Neuronal stem cell (in vitro differentiated cells): ENCODE measurements at places on chromosomes 4 and X.

DNA sequence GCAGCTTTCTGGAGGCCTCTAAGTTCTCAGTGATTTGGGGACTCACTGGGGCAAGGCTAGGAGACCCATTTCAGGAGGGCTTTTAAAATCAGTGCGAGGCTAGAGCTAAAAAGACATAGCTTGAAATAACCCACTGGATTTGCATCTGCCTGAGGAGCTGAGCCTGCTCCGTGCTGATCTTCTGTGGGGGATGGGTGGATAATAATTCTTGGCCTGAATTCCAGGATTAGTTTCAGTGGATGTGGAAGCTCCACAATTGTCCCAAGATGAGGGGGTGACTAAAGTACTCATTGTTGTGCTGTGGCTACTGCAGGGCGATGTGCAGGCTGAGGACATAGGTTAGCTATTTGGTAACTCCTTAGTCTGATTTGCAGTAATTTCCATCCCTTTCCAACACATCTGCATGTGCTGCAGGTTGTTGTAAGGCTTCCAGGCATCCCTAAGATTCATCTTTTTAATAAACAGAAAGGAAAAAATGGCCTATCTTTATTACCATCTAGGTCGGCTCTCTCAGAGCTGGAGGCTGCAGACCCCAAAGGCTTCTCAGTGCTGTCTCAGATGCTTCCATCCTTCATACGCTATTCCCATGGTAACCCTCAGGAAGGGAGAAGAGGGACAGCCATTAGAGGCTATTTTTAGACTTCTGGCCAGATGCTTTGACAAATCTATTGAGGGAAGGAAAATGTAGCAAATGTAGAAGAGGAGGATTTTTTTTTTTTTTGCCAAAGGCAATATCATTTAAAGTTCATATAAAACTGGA lies 63.4 kb downstream of the GRXCR1 start:
- DNase-seq = no peak

GRCh38 chr4:152098365-152099060 lies 337.7 kb upstream of the GATB start:
- DNase-seq = no peak

- no peak for DNase-seq
Measured at GRCh38 chr4:30822911-30823551, 102.9 kb downstream of the PCDH7 start.

GRCh38 chrX:68901519-68901918 lies 72.7 kb downstream of the EFNB1 start:
- no peak for DNase-seq

GRCh38 chrX:101986586-101986985 lies 54.8 kb upstream of the ZMAT1 start:
- DNase-seq = no peak

DNA sequence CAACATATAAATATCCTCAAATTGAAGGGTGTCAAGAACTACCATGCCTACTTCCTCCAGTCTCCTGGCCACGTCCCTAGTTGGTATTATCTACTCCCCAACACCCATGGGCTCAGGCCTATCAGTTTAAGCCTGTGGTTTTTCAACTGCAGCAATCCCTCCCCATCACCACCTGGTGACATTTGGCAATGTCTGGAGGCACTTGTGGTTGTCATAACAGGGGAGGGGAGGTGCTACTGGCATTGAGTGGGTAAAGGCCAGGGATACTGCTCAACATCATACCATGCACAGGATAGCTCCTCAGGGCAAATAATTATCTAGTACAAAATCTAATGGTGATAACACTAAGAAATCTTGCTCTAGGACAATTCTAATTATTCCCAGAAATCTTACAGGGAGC lies 95.3 kb downstream of the COMMD8 start:
- DNase-seq = no peak

GRCh38 chr4:107215222-107215621 lies 179.1 kb upstream of the DKK2 start:
- no peak for DNase-seq

- DNase-seq = no peak
Measured at GRCh38 chr4:130099105-130099504, 1003.2 kb downstream of the C4orf33 start.

GRCh38 chr4:71584585-71584984 lies 199.3 kb downstream of the GC start:
- DNase-seq = no peak

- DNase-seq = no peak
Measured at GRCh38 chr4:4330794-4331193, 40.7 kb downstream of the ZBTB49 start.

- DNase-seq = no peak
Measured at GRCh38 chrX:40169193-40170101, 71.7 kb upstream of the BCOR start.

- no peak for DNase-seq
Measured at GRCh38 chrX:16629909-16630308, 20.0 kb upstream of the S100G start.

DNA sequence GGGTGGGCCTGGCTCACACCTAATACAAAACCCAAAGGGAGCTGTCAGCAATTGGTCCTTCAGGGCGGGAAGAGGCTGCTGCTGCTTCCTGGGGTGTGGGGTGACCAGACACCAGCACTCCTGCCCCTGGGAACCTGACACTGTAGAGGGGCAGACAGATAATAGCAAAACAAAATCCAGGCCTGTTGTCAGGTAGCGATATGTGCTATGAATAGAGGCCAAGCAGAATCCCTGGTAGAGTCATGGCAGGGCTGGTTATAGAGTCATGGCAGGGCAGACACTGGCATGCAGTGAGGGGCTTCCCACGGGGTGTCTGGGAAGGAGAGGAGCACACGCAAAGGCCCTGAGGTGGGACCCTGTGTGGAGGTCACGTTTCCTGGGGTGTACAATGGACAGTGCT lies 79.6 kb upstream of the PSAPL1 start:
- no peak for DNase-seq
